ENCODE measurements at places on chromosomes 16 and 17. TPM values are rescaled to one million over a fixed set of nuclear protein-coding genes. Genes with fewer than 3 reads are reported as not detected.

Gene RUNDC3A
- 0.18 TPM for total RNA-seq

Gene MRPS7
- total RNA-seq = 110 TPM

Gene NUPR1
- total RNA-seq = 23.7 TPM

Gene MPP2
- total RNA-seq = 0.71 TPM

Gene ZP2
- not detected for total RNA-seq

Gene CX3CL1
- 0.54 TPM for total RNA-seq

Gene ADAMTS18
- total RNA-seq = not detected

Gene NPIPA7
- 7.1 TPM for total RNA-seq

Gene CACNB1
- 6.2 TPM for total RNA-seq

Gene MYH13
- total RNA-seq = not detected

Gene CRISPLD2
- total RNA-seq = 0.48 TPM

Gene SPECC1
- total RNA-seq = 49.0 TPM

Gene GAS2L2
- not detected for total RNA-seq

Gene CDRT15L2
- total RNA-seq = not detected

Gene TMIGD1
- not detected for total RNA-seq

Gene TSNAXIP1
- 0.65 TPM for total RNA-seq

GRCh38 chr16:9868606-9869149, 313.6 kb downstream of the GRIN2A start:
- DNase-seq = peak; percentile 78

- no peak for DNase-seq
These were observed 33.4 kb upstream of the RBBP6 start for GRCh38 chr16:24505959-24506358.

- no peak for DNase-seq
These were observed 44.0 kb downstream of the GPRC5B start for GRCh38 chr16:19840524-19841110.

- peak; percentile 20 for DNase-seq
These were observed 36.8 kb downstream of the CPD start for GRCh38 chr17:30415491-30415890.

- no peak for DNase-seq
These were observed 2.0 kb downstream of the CBX8 start for GRCh38 chr17:79794659-79795511.

GRCh38 chr17:8222380-8222629, 11.9 kb upstream of the AURKB start:
- no peak for DNase-seq

- no peak for DNase-seq
These were observed 20.4 kb downstream of the BEAN1 start for GRCh38 chr16:66447491-66447890.

DNA sequence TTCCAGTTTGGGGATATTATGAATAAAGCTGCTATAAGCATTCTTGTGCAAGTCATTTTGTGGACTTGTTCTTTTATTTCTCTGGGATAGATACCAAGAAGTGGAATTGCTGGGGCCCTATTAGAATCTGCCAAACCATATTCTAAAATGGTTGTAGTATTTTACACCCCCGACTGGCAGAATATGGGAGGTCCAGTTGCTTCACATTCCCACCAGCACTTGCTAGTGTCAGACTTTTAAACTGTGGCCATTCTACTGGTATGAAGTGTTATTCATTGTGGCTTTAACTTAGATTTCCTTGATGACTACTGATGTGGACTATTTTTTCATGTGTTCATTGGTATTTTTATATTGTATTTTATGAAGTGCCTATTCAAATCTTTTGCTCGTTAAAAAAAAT, 18.1 kb upstream of the NUP93 start:
- no peak for DNase-seq

- no peak for DNase-seq
These were observed 218.5 kb downstream of the SEC14L1 start for GRCh38 chr17:77359236-77359635.

DNA sequence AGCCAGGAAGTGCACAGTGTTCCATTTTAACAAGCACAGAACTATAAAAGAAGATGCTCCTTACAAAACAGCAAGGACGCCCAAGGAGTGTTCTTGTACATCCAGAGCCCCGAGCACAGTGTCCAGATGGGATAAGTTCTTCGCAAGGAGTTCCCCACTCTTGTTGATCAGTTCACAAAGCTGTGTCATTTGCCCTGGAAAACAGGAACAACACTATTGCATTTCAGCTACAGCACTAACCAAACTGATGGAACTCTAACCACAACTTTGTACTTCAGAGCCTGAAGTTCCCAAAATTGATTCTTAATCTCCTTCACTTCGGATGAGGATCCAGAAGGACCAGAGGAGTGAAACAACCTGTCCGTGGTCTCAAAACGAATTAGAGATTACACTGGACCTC, 5.1 kb downstream of the COPS3 start:
- DNase-seq = no peak

GRCh38 chr16:49602976-49603310, 229.3 kb downstream of the C16orf78 start:
- no peak for DNase-seq

- no peak for DNase-seq
These were observed 3.5 kb upstream of the TSPOAP1 start for GRCh38 chr17:58331815-58332777.

DNA sequence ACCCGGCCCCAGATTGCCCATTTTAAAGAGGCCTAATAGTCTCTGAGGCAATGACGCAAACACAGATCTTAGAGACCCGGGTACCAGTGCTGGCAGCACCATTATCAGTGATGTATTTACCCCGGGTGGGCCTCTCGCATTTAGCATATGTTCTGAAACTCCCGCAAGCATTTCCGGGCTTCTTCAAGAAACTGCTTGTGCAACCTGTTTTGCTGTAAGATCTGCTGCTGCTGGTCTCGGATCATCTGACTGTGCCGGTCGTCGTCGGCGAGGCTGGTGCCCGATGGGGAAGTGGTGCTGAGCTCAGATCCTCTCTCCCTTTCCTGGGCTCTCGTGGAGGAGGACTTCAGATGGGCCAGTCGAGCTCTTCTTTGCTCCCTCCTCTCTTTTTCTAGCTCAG, 12.5 kb downstream of the CEP295NL start:
- no peak for DNase-seq

DNA sequence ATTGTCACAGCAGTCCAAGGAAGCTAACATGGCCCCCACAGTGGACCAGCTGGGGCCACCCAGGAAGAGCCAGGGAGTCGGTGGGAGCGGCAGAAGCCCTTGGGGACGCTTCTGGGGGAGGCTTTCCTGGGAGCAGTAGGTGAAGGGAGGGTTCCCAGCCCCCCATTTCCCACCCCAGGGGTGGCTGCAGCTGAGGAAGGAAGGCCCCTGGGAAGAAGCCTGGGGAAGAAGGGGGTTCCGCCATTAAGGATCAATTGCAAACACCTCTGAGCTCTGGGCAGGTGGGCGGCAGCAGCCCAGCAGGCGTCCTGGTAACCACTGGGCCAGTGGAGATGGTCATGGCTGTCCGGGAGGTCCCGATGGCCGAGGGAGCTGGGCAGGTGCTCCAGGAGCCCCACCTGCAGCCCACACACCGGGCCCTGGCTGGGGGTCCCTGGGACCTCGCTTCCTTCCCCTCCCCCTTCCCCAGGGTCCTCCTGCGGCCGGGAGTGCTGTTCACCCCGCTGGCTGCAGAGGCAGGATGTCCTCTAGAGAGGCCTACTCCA, 592 bp upstream of the PERCC1 start:
- no peak for DNase-seq

GRCh38 chr16:85428168-85428898, 184.8 kb upstream of the GSE1 start:
- no peak for DNase-seq

DNA sequence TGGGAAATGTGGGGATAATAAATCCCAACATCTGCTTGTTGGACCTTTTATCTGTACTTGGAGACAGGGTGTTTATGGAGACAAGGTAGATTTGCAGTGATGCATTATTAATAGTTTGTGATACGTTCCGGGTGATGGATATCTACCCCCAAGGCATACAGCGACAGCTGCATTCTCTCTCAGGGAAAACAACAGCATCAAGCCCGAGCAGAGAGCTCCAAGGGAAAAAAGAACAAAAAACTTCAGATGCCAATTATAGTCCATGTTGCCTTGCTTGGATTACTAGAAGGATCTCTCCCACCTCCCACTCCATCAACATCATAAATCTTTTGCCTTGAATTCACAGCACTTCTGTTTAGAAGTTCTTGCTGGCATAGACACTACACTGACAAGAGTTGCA, 187.5 kb upstream of the CDH11 start:
- no peak for DNase-seq

GRCh38 chr16:55678161-55678821, 22.5 kb downstream of the SLC6A2 start:
- no peak for DNase-seq

- peak; percentile 82 for DNase-seq
These were observed 17.4 kb upstream of the COL1A1 start for GRCh38 chr17:50218771-50219315.

GRCh38 chr17:77718669-77718961, 239.9 kb upstream of the TNRC6C start:
- no peak for DNase-seq

- DNase-seq = peak; percentile 92
These were observed at the start of gene COTL1 for GRCh38 chr16:84617791-84618580. COTL1 (minus strand) TSS chr16:84618078; CDS start chr16:84617914, 164 bp downstream.

- no peak for DNase-seq
These were observed 17.2 kb downstream of the TBCD start for GRCh38 chr17:82769041-82769440.

DNA sequence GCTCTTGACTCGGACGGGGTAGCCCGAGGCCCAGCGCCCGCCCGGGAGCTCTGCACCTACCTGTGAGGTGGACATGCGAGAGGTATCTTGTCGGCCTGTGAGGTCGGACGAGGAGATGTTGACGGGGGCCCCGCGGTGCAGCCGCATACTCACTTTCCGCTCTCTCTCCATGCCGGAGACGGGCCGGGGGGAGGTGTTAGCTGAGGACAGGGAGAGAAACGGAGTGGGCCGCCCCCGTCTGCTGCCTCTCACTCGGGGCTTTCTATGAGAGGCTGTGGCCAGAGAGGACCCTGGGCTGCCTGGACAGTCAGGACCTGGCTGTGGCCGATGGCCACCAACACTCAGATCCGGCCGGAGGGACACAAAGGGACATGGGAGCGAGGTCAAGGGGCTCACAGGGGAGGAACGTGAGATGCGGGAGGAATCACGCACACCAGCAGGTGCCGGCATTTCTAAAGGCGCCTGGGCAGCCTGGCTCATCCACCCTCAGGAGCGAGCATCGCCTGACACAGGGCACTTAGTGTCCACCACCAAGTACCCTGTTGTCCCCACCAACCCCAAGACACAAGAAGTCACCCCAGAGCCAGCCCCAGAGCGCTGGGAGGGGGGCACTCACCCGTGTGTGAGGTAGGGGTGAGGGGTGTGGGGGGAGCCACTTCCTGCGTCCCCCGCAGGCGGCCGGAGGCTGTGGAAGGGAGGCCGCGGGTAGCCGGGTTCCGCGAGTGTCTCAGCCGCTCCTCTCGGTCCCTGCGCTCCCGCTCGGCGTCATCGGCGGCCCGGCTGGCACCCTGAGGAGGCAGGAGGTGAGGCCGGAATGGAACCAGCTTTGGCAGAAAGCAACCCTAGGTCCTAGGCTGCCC, 20.2 kb downstream of the SLC16A3 start:
- DNase-seq = no peak

GRCh38 chr17:39639566-39640458, 2.9 kb downstream of the STARD3 start:
- DNase-seq = no peak
